ENCODE measurements at places on chromosomes 3 and 15.

GRCh38 chr15:89043031-89044002, 44.9 kb upstream of the ABHD2 start:
- no peak for DNase-seq

GRCh38 chr3:128036119-128036518, 16.1 kb upstream of the SEC61A1 start:
- DNase-seq: no peak

DNA sequence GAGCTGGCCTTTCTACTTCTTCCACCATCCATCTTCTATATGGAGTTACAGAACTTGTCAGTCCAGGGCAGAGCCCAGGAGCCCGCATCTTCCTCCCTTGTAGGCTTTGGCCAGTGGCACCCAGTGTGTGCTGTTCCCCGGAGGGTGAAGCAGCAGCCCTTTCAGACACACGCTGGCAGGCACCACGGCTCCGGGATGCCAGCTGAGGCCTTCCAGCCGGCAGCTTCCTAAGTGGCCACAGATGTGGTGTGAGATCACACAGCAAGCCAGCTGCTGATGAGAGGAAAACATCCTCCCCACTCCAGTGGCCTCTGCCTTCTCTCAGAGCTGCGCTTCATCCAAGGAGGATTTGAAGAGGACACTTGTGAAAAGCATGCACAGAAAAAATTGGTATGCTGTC, 24.1 kb downstream of the CRABP1 start:
- no peak for DNase-seq

GRCh38 chr3:41120460-41120859, 78.8 kb upstream of the CTNNB1 start:
- no peak for DNase-seq
